ENCODE measurements at places on chromosomes 3 and 15. TPM values are rescaled to one million over a fixed set of nuclear protein-coding genes. Genes with fewer than 3 reads are reported as not detected.

DNA sequence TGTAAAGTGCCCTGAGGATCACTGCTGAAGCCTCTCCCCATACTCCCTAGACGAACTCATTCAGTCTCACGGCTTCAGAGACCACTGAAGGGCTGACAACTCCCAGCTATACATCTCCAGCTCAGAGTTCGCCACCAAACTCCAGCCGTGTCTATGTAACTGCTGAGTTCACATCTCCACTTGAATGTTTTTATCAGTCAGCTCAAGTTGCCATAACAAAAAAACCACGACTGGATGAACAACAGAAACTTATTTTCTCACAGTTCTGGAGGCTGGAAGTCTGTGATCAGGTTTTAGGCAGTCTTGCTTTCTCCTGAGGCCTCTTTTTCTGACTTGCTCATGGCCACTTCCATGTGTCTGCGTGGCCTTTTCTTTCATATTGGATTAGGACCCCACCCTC, 223.0 kb upstream of the LRRFIP2 start:
- H3K27me3 ChIP-seq = no peaks in the 10 kb centered on the region
- peaks cover 5% of the 10 kb centered on the region for H3K4me1 ChIP-seq
- no peak for DNase-seq
- H3K4me3 ChIP-seq = no peak overlapping the region
- no peak overlapping the region for H3K27ac ChIP-seq

DNA sequence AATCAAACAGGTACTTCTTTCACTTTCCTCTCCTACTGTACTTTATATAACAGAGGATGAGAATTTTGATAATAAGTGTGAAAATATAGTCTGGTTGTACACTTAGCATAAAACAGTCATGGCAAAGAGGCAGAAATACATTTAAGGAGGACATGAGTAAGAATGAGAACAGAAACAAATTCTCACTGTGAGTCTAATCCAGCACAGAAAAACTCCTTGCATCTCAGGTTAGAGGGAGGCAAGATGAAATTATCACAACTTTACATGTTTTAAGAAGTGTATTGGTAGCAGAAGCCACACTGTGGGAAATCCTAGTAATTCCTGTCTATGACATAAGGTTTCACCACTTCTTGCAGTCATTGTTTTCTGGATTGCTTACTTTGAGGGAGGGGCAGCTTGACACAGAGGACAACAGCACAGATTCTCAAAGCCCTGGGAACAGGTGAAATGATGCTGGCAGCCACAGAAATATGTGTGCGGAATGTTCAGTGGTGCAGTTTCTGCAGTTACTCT, 733.6 kb upstream of the GBE1 start:
- H3K36me3 ChIP-seq = no peaks in the 10 kb centered on the region
- H3K4me1 ChIP-seq = no peaks in the 10 kb centered on the region

The CHRNA7 gene
- not detected for total RNA-seq

DNA sequence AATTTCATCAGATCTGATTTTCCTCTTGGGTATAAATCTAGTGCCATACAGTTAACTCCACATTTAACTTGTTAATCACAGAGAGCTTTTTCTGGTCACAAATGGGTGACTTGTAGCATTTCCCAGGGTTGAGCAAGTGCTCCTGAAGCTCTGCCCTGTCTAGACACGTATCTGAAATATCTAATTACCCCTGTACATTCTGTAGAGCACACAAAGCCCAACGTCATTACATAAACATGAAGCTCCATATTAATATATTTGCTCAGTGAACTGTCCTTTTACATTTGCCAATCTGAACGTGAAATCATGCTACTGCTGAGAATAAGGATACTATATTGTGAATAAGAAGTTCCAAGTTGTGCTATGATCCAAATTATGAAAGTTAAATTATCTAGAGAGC, 49.0 kb downstream of the THBS1 start:
- H3K4me1 ChIP-seq = no peaks in the 10 kb centered on the region
- peaks cover 31% of the 10 kb centered on the region for H3K27me3 ChIP-seq
- DNase-seq = no peak
- H3K27ac ChIP-seq = no peak overlapping the region
- no peak overlapping the region for H3K4me3 ChIP-seq

The SEMA6D gene
- not detected for total RNA-seq

The RAD51 gene
- total RNA-seq = 55.3 TPM

GRCh38 chr3:196868297-196868661, 559 bp downstream of the SENP5 start:
- peaks cover 21% of the 10 kb centered on the region for H3K4me1 ChIP-seq
- peak overlapping the region; percentile 86 for H3K27ac ChIP-seq
- peak; percentile 58 for DNase-seq
- H3K4me3 ChIP-seq = peak overlapping the region; percentile 98
- peaks cover 25% of the 10 kb centered on the region for H3K36me3 ChIP-seq
- no peaks in the 10 kb centered on the region for H3K27me3 ChIP-seq

GRCh38 chr15:59268168-59268851, 61.7 kb downstream of the LDHAL6B start:
- H3K36me3 ChIP-seq = no peaks in the 10 kb centered on the region
- DNase-seq = no peak
- H3K27ac ChIP-seq = no peak overlapping the region
- peaks cover 19% of the 10 kb centered on the region for H3K27me3 ChIP-seq
- H3K4me3 ChIP-seq = no peak overlapping the region

- H3K36me3 ChIP-seq = no peaks in the 10 kb centered on the region
- no peaks in the 10 kb centered on the region for H3K4me1 ChIP-seq
- no peak for DNase-seq
- H3K27me3 ChIP-seq = peaks cover 9% of the 10 kb centered on the region
- no peak overlapping the region for H3K4me3 ChIP-seq
Observed at GRCh38 chr15:59315914-59316451, 56.7 kb downstream of the MYO1E start.

The CERS3 gene
- total RNA-seq = not detected

DNA sequence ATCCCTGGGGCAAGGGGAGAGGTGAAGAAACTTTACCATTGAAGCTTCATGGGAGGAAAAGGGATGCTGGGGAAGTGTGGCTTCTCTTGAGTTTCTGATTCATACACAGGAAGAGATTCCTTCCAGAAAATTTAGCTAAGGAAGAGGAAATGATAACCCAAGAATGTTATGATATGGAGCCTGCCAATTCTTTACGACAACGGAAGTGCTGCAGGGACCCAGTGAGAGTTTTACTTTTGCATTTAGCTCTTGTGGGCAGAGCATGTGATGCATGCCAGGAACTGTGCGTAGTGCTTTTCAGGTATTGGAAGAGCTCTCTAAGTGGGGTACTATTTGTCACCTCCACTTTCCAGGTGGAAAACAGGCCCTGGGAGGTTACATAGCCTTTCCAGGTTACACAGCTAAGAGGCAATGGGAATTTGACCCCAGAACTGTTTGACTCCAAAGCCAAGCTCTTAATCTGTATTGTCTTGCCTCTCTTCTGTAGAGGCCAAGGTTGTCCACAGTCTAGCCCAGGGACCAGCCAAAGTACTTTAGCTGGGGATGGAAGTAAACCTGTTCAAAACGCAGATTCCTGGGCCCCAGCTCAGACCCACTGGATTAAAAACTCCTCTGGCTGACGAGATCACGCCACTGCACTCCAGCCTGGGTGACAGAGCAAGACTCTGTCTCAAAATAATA, 23.0 kb downstream of the CMTM7 start:
- H3K4me1 ChIP-seq = no peaks in the 10 kb centered on the region
- no peak overlapping the region for H3K27ac ChIP-seq
- no peak for DNase-seq

DNA sequence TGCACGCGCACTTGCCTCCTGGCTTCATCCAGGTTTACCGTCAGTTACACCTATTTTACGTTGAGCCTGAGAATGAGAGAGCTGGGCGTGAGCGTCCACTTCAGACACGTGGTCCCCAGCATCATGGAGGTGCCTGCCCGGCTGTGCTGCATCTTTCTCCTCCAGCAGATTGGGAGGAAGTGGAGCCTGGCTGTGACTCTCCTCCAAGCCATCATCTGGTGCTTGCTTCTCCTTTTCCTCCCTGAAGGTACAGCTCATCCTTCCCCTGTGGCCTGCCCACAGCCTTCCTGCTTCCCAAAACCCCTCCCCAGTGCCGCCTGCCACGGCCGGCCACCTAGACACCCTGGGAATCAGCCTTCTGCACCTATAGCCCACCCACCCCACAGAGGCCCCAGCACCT, 31.6 kb downstream of the SLC22A14 start:
- H3K27me3 ChIP-seq = peaks cover 86% of the 10 kb centered on the region
- peaks cover 7% of the 10 kb centered on the region for H3K4me1 ChIP-seq
- no peak overlapping the region for H3K27ac ChIP-seq
- no peak for DNase-seq
- H3K4me3 ChIP-seq = no peak overlapping the region
- H3K36me3 ChIP-seq = no peaks in the 10 kb centered on the region

GRCh38 chr15:69085325-69086081, 71.0 kb downstream of the NOX5 start:
- no peaks in the 10 kb centered on the region for H3K36me3 ChIP-seq
- H3K27ac ChIP-seq = no peak overlapping the region
- H3K4me1 ChIP-seq = no peaks in the 10 kb centered on the region

DNA sequence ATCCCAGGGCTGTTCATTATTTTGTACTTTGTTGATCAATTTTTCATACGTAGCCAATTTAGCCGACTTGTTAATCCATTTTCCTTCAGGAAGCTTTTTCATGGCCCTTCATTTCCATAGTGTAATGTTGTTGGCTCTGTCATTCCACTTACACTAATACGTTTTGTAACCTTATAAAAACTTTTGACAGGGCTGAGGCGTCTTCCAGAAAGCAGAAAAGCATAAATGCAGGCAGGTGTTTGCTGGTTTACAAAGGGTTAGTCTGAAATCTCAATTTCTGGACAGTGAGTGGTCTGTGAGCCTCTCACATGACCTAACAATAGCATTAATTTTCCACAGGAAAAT, 444.0 kb downstream of the OTOL1 start:
- no peak overlapping the region for H3K4me3 ChIP-seq
- H3K27me3 ChIP-seq = no peaks in the 10 kb centered on the region
- no peaks in the 10 kb centered on the region for H3K36me3 ChIP-seq
- H3K27ac ChIP-seq = no peak overlapping the region

DNA sequence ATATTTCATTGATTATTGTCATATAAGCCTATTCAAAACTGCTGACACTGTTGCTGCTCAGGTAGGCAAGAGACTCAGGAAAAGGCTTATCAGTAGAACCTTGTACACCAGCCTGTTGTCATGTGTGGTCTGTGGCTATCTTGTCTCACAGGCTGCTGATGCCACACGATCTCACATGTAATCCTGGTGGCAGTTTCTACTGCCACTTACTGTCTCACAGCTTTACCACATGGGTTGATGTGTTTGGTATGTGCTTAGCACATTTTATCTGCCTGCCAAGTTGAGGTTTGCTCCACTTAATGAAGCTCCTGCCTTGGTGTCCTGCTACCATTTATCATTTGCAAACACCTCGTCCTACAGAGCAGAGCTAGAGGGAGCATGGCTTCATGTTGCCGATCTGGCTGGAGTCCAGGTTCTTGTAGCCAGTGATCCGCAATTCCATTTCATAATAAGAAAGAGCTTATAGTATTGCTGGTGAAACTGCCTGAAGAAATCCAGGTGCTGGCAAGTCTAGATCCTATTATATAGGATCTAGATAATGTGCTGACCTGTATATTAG, 637.9 kb downstream of the NLGN1 start:
- H3K4me1 ChIP-seq = no peaks in the 10 kb centered on the region
- DNase-seq = no peak
- H3K4me3 ChIP-seq = no peak overlapping the region

GRCh38 chr3:81651139-81651538, 110.3 kb downstream of the GBE1 start:
- no peak for DNase-seq
- H3K4me3 ChIP-seq = no peak overlapping the region
- no peak overlapping the region for H3K27ac ChIP-seq
- no peaks in the 10 kb centered on the region for H3K36me3 ChIP-seq
- no peaks in the 10 kb centered on the region for H3K4me1 ChIP-seq

- DNase-seq = no peak
- no peaks in the 10 kb centered on the region for H3K4me1 ChIP-seq
- H3K4me3 ChIP-seq = no peak overlapping the region
- H3K27ac ChIP-seq = no peak overlapping the region
- H3K27me3 ChIP-seq = peaks cover 22% of the 10 kb centered on the region
- no peaks in the 10 kb centered on the region for H3K36me3 ChIP-seq
Observed at GRCh38 chr3:10777627-10778026, 38.4 kb upstream of the SLC6A11 start.

The HTR3D gene
- total RNA-seq = not detected

The MYL3 gene
- total RNA-seq = not detected

DNA sequence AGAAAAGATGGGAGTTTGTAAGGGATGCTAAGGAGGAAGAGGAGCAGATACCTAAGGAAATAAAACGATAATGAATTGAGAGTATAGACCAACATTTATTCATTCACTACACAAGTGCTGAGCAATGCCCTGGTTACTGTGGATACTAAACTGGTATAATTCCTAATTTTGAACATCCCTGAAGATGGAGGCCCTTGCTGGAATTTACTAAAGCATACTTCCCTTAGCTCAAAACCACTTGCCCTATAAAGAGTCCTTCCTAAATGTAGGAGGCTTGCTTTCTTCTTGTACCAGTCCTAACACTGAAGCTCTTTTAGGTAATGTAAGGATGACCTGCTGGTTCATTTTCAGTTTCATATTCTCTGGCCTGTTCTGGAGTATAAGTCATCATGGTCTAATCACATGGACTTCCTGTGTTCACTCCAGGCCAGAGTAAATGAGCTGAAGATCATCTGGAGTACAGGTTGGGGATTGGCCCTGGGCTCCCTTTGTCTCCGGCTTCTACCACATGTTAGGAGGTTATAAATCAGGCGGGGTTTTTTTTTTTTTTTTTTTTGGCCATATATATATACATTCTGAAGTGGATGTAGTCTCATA, 40.1 kb upstream of the MTMR10 start:
- H3K36me3 ChIP-seq = no peaks in the 10 kb centered on the region
- H3K4me3 ChIP-seq = no peak overlapping the region
- DNase-seq = no peak
- H3K27me3 ChIP-seq = peaks cover 18% of the 10 kb centered on the region

The CTXND1 gene
- total RNA-seq = not detected

GRCh38 chr3:175457301-175457700, 598.2 kb downstream of the NAALADL2 start:
- H3K4me1 ChIP-seq = no peaks in the 10 kb centered on the region
- no peaks in the 10 kb centered on the region for H3K27me3 ChIP-seq
- H3K36me3 ChIP-seq = no peaks in the 10 kb centered on the region
- H3K27ac ChIP-seq = no peak overlapping the region

The DUOXA1 gene
- not detected for total RNA-seq

The HES1 gene
- 39.1 TPM for total RNA-seq

All from K562 (cell line).